ENCODE measurements at places on chromosomes 7 and 10. TPM values are rescaled to one million over a fixed set of nuclear protein-coding genes. Genes with fewer than 3 reads are reported as not detected.

Gene NRG3
- not detected for total RNA-seq

Gene PLAC9
- 19.2 TPM for total RNA-seq

Gene CTTNBP2
- total RNA-seq = 2.9 TPM

- peak overlapping the region; percentile 19 for H3K27ac ChIP-seq
- no peaks in the 10 kb centered on the region for H3K36me3 ChIP-seq
- no peaks in the 10 kb centered on the region for H3K27me3 ChIP-seq
- H3K4me3 ChIP-seq = no peak overlapping the region
- peaks cover 13% of the 10 kb centered on the region for H3K4me1 ChIP-seq
Measured at GRCh38 chr7:99079104-99079503, 64.8 kb downstream of the SMURF1 start.

- H3K4me1 ChIP-seq = peaks cover 39% of the 10 kb centered on the region
- peaks cover 42% of the 10 kb centered on the region for H3K36me3 ChIP-seq
- DNase-seq = no peak
- H3K27ac ChIP-seq = no peak overlapping the region
- no peaks in the 10 kb centered on the region for H3K27me3 ChIP-seq
Measured at GRCh38 chr10:99674762-99675161, 15.5 kb downstream of the ENTPD7 start.

GRCh38 chr7:105439174-105439893, 50.6 kb upstream of the SRPK2 start:
- no peaks in the 10 kb centered on the region for H3K27me3 ChIP-seq
- peak; percentile 89 for DNase-seq
- peaks cover 12% of the 10 kb centered on the region for H3K4me1 ChIP-seq
- H3K4me3 ChIP-seq = no peak overlapping the region
- peak overlapping the region; percentile 12 for H3K27ac ChIP-seq

GRCh38 chr10:17134282-17134681, 4.7 kb upstream of the CUBN start:
- H3K4me1 ChIP-seq = no peaks in the 10 kb centered on the region
- no peaks in the 10 kb centered on the region for H3K27me3 ChIP-seq
- DNase-seq = peak; percentile 17
- no peak overlapping the region for H3K4me3 ChIP-seq

GRCh38 chr10:80580638-80581468, 43.2 kb downstream of the SH2D4B start:
- H3K27ac ChIP-seq = no peak overlapping the region
- no peak for DNase-seq
- H3K4me1 ChIP-seq = no peaks in the 10 kb centered on the region
- H3K36me3 ChIP-seq = no peaks in the 10 kb centered on the region
- no peak overlapping the region for H3K4me3 ChIP-seq

Data from osteoblast (primary cell).